ENCODE measurements at places on chromosomes 13 and 19.
A peak's percentile ranks its signal among the peaks of the same experiment; 100 is the strongest.

- DNase-seq: no peak
Observed at GRCh38 chr19:35362261-35363000, 4.2 kb downstream of the FFAR3 start.

DNA sequence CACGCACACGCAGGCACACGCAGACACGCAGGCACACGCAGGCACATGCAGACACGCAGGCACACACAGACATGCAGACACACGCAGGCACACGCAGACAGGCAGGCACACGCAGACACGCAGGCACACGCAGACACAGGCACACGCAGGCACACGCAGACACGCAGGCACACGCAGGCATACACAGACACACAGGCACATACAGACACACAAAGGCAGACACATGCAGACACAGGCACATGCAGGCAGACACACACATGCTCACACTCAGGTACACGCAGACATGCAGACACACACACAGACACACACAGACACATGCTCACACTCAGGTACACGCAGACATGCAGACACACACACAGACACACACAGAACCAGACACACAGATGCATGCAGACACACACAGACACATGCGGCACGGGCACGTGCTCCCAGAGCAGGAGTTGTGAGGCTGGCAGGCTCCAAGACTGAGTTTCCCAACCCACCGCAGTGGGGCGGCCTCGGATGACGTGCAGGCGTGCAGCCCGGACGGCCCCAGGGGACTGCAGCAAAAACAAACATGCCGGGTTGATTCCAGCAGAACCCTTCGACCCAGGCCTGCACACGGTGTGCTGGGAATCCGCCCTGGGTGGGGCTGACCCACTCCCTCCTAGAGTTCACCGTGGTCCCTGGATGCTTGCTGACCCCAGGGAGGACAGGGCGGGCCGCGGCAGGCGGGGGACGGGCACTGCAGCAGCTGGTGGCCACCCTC, 100.0 kb downstream of the GADD45B start:
- peak; percentile 93 for DNase-seq

DNA sequence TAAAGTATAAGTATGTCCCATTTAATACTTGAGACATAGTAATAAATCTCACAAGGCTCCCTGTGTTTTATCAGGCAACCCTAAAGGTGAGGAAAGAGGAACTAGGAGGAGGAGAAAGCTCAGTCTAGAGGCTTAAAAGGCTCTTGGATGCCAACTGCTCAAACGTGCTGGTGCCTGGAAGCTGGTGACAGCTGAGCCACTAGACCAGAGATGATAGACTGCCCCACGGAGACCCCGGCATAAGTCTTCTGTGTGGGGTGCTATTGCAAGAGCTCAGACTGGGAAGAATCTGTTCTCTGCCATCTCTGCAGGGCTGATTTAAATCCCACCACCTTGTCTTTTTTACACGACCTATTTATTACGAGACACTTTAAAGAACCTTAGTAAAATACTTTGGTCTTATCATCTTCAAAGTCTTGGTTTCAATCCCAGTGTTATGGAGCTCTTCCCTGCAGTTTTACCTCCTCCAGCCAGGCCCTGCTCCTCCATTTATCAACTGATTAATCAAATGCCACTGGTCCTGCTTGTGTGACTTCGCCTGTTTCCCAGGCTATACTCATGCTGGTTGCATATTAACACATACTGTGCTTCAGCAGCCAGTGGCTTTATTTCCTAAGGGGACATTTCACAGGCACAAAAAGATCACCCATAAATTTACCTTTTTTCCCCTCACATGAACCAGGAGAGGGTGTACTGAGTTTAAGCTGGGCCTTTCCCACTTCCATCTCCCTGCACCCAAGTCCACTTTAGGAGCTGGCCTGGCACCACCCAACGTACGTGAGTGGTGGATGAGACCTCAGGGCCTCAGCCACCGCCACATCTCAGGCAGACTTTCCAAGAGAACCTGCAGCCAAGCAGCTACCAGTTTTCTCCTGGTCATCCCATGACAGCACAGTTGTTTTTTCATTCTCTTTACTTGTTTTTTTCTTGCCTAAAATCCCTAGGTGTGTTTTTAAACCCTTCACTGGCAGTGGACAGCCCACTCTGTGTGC, 7.8 kb upstream of the ATP12A start:
- DNase-seq: no peak

GRCh38 chr19:54803410-54803809, at the start of gene KIR2DL4:
TSS of gene KIR2DL4 (plus strand) at chr19:54803610. CDS start at chr19:54803652, 42 bp downstream.
- DNase-seq: no peak

- DNase-seq: no peak
Observed at GRCh38 chr19:35295792-35296462, 4.0 kb downstream of the MAG start.

- no peak for DNase-seq
Observed at GRCh38 chr13:79194272-79194671, 211.8 kb downstream of the RBM26 start.

DNA sequence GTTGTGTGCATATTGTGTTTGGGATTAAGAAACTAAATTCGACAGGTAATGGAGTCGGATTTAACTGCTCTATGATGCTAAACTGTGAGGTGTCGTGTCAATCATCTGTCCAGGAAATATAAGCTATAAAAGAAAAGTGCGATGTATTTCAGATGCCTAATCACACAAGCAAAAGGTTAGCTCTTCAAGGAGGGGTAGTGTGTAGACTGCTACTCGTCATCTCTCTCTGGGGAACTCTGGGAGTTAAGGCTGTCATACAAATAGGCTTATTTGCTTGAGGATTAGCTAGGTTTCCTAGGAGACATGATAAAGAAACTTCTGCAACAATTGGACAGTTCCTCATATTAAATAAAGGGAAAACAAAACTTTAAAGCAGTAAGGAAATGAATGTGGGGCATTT, 462.1 kb downstream of the OLFM4 start:
- no peak for DNase-seq

GRCh38 chr19:44698492-44699201, at the start of gene CEACAM16:
TSS of gene CEACAM16 (plus strand) at chr19:44699151. CDS start at chr19:44701457, 2,306 bp downstream.
- no peak for DNase-seq

DNA sequence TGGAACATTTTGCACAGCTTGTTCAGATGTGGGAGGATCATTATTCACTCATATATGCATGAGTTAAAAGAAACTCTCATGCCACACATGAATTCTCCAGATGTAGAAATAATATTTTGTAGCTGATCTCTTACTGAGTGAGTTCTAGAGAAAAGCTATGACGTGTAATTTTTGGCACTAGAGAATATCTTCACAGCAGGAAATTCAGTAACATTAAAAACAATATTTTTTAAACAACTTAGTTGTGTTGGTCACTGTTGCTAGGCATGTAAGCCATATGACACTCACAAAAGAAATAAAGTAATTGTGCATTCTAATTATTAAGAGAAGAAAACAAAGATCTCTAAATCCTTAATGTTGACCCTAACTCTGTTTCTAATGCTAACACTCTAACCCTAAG, 371.4 kb upstream of the SLC10A2 start:
- DNase-seq: no peak

All from fibroblast of skin of scalp (primary cell).